ENCODE measurements at places on chromosomes 12 and 14.
A peak's percentile ranks its signal among the peaks of the same experiment; 100 is the strongest.

DNA sequence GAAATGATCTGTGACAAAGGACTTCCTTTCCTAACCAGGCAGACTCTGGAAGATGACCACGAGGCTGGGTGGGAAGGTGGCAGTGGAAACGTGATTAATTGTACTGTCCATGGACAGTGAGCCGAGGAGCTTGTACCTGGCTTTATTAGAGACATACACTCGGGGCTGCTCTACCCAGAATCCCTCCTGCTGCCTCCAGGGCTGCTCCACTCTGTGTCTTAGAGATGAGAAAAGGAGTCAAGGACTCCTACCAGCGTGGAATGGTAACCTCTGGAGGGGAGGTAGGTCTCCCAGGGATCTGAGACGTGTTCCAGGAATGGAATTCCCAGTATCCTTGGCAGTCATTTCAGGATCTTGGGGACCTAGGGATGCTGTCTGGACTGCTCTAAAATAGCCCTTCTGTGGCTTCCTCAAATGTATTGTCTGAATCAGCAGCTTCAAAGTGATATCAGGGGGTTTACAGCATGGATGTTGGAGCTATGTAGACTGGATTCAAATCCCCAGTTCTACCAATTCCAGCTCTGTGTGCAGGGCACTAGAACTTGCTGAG lies 237.8 kb downstream of the CACNA1C start:
- DNase-seq: no peak

DNA sequence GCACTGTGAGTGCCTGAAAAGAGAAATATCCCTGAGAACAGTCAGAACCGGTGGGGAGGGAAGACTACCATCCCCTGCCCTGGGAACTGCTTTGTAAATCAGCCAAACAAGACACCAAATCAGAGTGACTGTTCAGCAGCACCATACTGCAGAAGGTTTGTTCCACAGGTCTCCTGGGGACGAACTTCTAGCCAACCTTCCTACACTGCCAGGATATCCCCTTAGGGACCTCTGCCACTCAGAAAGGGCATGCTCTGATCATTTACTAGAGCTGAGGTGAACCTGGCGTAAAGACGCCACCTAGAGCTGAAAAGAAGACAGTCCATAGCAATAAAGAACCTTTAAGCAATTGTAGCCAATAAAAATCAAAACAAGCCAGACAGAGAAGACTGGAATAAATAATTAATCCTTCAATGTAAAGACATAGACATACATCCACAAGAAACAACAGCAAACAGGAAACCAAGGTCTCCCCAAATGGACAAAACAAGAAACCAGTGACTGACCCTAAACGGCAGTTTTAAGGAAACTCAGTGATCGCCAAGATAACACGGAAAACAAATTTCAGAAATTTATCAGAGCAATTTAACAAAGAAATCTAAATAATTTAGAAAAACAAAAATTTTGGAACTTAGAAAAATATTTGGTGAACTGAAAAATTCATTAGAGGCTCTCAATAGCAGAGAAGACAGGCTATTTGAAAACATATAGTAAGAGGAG lies 228.1 kb upstream of the AMIGO2 start:
- DNase-seq: peak; percentile 20

DNA sequence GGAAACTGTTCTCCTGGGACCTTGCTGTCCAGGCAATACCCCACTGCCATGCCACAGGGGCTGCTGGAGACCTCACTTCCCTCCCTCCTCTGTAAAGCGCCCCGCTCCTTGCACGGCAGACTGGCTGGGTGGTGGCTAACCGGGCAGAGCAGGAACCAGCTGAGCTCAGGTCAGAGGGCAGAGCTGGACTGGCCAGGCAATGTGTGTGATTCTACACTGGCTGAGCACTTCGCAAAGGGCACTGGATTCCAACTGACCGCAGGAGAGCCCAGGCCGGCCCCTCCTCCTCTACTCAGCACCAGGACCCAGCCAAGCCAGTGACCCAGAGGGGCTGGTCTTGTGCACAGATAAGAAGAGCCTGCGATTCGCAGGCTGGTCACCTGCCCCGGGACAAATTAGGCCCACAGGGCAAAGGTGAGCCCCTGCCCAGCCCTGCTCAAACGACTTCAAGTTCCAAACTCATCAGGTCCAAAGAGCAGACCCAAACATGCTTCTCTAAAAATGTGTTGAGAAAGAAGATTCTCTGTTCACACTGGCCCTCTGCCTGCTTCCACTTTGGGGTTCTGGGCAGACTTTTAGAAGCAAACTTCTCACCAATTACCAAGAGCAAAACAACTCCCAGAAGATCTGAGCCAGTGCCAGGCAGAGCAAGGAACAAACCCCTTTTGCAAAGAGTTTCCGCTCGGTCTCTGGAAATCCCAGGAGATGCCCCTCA lies 54.9 kb upstream of the DIO3 start:
- DNase-seq: no peak

GRCh38 chr12:122459211-122459610 lies 36.7 kb upstream of the CLIP1 start:
- DNase-seq: no peak

DNA sequence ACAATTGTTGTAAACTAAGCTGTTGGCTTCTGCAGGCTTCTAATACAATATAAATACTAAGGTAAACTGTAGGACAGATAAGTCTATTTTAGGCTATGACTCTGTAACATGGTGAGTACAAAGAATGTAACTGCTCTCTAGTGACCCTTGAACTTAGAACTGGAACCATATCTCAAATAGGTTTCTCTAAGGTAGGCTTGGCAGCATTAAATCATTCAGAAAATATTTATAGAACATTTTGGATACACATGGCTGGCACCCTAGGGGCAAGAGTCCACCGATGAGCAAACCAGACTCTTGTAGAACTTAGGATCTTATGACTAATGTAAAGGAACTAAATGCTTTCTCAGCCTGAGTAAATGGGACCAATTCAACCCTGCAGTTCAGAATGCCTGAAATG lies 19.4 kb upstream of the SLC25A3 start:
- no peak for DNase-seq

- no peak for DNase-seq
These were observed 95.8 kb downstream of the EPS8 start for GRCh38 chr12:15693228-15693911.

- DNase-seq: no peak
These were observed 10.4 kb downstream of the SLC15A4 start for GRCh38 chr12:128813392-128813791.

DNA sequence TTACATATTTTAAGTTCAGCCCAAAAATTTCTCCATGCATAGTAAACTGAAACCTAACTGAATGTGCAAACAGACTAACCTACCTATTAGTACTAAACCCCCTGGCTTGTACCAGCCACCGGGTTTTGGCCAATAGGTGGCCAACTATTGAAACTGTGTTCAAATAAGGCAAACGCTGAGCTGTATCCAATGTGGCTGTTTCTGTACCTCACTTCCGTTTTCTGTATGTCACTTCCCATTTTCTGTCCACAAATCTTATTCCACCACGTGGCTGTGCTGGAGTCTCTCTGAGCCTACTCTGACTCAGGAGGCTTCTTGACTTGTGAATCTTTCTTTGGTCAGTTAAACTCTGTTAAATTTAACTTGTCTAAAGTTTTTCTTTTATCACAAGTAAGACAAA lies 6.0 kb upstream of the FBXO34 start:
- no peak for DNase-seq

DNA sequence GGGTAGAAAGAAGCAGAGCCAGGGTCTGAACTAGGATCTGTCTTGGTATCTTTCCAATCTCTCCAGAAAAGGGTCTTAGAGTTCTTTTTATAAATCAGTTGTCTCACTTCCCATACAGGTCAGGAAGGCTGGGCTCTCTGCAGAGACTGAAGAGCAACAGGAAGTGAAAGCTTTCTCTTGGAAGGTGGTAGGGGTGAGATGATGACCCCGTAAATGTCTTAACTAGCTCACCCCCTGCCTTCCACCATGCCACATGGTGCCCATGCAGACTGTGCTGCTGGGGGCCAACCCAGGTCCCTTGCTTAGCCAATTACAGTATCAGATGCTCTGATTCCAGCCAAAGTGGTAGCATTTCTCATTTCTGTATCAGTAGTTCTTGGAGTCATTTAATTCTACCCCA lies 17.6 kb upstream of the RASSF8 start:
- no peak for DNase-seq

GRCh38 chr12:116927244-116927940 lies 16.6 kb downstream of the FBXW8 start:
- no peak for DNase-seq

DNA sequence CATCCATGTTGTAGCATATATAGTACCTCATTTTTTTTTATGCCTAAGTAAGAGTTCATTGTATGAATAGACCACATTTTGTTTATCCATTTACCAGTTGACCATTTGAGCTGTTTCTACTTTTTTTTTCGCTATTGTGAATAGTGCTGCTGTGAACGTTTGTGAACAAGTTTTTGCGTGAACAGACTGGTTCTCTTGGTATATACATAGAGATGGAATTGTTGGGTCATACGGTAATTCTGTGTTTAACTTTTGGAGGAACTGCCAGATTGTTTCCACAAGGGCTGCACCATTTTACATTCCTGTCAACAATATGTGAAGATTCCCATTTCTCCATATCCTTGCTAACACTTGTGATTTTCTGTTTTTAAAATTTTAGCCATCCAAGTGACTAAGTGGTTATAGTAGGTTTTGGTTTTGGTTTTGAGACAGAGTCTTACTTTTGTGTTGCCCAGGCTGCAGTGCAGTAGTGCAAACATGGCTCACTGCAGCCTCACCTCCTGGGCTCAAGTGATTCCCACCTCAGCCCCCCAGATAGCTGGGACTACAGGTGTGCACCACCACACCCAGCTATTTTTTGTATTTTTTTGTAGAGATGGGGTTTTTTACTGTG lies 68.3 kb upstream of the AMN start:
- no peak for DNase-seq

DNA sequence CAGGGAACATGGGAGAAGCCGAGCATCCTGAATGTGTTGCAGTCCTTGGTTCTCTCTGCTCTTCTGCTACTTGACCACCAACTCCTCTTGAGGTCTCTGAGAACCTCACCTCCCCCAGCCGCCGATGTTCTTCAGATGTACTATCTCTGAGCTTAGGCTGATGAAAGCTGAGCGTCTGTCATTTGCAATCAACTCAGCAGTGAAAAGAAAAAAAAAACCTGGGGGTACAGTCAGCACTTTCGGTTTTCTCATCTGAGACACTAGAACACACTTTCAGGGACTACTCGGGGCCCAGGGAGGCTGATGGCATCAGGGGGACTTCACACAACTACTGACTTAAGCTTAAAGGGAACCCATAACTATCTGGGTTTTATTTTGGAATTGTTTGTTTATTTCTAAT lies 9.6 kb upstream of the FLVCR2 start:
- no peak for DNase-seq

DNA sequence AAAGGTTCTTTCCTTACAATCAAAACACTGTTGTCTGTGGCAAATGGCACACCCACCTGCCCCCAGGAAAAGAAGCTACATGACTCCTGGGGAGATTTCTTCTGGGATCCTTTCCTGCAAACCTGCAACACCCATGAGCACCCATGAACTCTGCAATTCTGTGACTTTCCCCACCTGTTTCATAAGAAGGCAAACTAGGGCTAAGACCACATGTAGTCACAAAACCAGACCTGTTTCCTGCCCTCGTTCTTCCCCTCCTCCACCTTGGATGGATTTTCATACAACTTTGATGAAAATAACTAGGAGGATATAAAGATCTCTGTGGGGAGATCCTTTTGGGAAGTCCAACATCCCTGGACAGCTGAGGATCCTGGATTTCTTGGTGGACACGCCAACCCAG lies 1084.7 kb downstream of the BCL11B start:
- no peak for DNase-seq

GRCh38 chr12:116524964-116525379 lies 34.2 kb upstream of the MAP1LC3B2 start:
- peak; percentile 32 for DNase-seq

GRCh38 chr12:96880220-96880619 lies 26.8 kb upstream of the NEDD1 start:
- no peak for DNase-seq

DNA sequence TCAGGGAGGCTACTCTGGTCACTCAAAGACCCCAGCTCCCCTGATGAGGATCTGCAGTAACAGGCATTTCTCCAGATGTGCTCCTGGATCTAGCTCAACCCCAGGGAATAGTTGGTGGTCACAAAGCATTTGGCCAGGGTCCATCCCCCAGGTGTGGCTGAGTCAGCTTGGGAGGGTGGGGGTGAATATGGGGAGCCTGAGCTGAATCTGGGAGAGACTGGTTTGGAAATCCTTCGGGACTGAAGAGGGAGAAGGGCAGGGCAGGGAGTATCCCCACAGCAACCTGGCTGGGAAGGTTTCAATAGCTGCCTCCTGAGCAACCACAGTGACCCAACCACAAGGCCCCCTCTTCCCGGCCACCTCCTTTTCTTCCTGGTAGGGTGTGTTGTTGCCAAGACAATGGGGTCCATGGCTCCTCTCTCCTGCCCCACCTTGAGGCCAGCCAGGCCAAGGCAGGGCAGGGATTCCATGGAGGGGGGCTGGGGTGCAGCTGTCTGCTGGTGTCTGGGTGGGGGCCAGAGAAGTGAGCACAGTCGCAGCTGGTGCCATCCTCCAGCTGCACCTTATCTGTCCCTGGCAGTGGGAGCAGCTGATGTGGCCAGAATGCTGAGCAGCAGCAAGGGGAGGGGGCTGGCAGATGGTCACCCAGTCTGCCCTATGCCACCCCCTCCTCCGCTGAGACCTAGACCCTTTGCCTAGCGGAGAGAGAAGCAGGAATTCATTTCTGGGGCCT lies 5.5 kb downstream of the ASIC1 start:
- no peak for DNase-seq

DNA sequence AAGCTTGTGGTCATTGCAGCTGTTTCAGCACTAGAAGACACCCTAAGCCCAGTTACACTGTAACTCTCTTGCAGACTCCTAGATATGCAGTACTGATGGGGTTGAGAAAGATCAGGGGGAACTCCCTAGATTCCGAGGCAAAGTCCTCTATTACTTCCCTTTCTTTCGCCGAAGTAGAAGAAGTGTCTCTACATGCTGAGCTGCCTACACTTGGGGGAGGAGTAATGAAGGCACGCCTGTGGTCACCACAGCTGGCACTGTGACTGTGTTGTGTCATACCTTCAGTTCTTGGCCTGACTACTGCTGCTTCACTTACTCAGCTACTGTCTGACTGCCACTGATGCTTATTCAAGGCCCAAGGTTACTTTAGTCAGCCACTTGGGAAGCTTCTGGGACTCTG lies 35.1 kb upstream of the RPL10L start:
- DNase-seq: no peak

- no peak for DNase-seq
These were observed 10.2 kb downstream of the SGPP1 start for GRCh38 chr14:63717702-63718101.

- DNase-seq: no peak
These were observed 3.9 kb upstream of the BTG1 start for GRCh38 chr12:92149563-92149962.

GRCh38 chr12:124504273-124505000 lies 63.0 kb downstream of the NCOR2 start:
- DNase-seq: no peak

DNA sequence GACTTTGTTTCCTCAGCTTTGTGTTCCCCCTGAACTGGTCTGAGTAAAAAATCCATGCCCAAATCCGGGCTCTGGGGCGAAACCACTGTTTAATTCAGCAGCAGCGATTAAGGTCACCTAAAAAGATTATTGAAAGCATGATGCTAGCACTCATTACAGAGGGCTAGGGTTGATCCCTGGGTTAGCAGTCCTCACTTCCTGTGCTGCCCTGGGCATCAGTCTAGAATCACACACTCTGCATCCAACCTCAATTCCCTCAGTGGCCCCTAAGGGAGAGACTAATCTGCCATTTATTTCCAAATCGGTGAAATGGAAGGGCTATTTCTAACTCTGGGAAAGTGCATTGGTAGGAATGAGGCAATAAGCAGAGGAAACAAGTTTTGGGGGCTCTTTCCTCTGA lies 107.2 kb downstream of the BTG1 start:
- no peak for DNase-seq
